Fibroblast of lung (primary cell): ENCODE measurements at places on chromosomes 12 and 14. TPM values are rescaled to one million over a fixed set of nuclear protein-coding genes. Genes with fewer than 3 reads are reported as not detected.

DNA sequence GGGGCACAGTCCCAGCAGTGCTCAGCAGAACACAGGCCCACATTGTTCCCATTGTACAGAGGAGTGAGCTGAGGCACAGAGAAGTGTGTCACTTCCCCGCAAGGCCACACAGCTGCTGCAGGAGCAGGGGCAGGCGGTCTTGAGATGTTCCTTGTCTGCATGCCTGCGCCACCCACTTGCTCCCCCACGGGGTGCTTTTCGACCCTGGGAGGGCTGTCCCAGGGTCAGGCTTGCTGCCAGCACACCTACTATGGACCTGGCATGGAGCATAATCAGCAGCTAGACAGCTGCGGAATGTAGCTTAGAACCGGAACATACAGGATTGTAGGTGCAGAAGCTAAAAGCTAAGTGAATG, 7.8 kb upstream of the EP400 start:
- H3K4me1 ChIP-seq: no peaks in the 10 kb centered on the region
- no peak overlapping the region for H3K4me3 ChIP-seq
- DNase-seq: no peak
- H3K27ac ChIP-seq: no peak overlapping the region
- H3K27me3 ChIP-seq: no peaks in the 10 kb centered on the region
- peaks cover 31% of the 10 kb centered on the region for H3K36me3 ChIP-seq

DNA sequence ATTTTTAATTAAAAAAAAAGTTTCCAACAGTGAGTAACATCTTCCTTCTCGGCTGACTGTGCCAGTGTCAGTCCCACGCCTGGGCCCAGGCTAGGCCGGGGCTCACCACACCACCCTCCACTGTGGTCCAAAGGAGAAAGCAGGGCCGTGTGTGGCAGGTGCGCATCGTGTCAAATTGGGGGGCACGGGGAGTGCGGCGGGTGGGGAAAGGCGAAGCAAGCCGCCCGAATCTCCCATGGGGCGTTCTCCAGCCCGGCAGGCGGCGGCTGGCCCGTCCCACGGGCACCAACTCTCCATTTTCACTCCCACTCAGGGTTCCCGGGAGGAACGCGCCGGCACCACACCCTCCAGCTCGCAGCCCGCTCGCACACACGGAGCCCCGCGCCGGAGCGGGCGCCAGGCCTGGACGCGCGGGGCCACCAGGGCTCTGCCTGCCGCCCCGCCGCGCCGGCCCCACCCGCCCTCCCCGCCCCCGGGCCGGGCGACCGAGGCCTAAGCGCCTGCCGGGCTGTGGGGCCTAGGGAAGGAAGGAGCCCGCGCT, 604 bp downstream of the EEA1 start:
- peak; percentile 27 for DNase-seq
- no peaks in the 10 kb centered on the region for H3K4me1 ChIP-seq
- H3K36me3 ChIP-seq: no peaks in the 10 kb centered on the region
- peak overlapping the region; percentile 76 for H3K4me3 ChIP-seq
- no peaks in the 10 kb centered on the region for H3K27me3 ChIP-seq

GRCh38 chr14:56995010-56995409, 184.7 kb upstream of the OTX2 start:
- H3K27me3 ChIP-seq: no peaks in the 10 kb centered on the region
- no peak overlapping the region for H3K27ac ChIP-seq
- no peaks in the 10 kb centered on the region for H3K4me1 ChIP-seq
- DNase-seq: no peak
- H3K36me3 ChIP-seq: no peaks in the 10 kb centered on the region
- H3K4me3 ChIP-seq: no peak overlapping the region

The PMCH gene
- total RNA-seq: not detected in 2 replicates

The VSX2 gene
- total RNA-seq: not detected in 2 replicates
